ENCODE measurements at places on chromosomes 5 and 9. TPM values are rescaled to one million over a fixed set of nuclear protein-coding genes. Genes with fewer than 3 reads are reported as not detected.

NAIP gene
- total RNA-seq, result 2.4 TPM

AKNA gene
- total RNA-seq, result 0.87 TPM

WNT8A gene
- total RNA-seq, result not detected

PCDHGB7 gene
- 4.1 TPM for total RNA-seq

TNPO1 gene
- 217 TPM for total RNA-seq

MAST4 gene
- total RNA-seq, result 16.3 TPM

PCDHGA8 gene
- total RNA-seq, result 1.2 TPM

FAM200C gene
- 2.0 TPM for total RNA-seq
